CD4-positive, alpha-beta T cell (primary cell): ENCODE measurements at places on chromosomes 3 and 15. TPM values are rescaled to one million over a fixed set of nuclear protein-coding genes. Genes with fewer than 3 reads are reported as not detected.
A peak's percentile ranks its signal among the peaks of the same experiment; 100 is the strongest.

Gene IGSF11
- total RNA-seq = 0.53 TPM

Gene PDCD6IP
- 109 TPM for total RNA-seq

Gene CLDN18
- not detected for total RNA-seq

Gene TKT
- 91.5 TPM for total RNA-seq

Gene ECE2
- not detected for total RNA-seq

Gene LMAN1L
- total RNA-seq = 0.56 TPM

Gene MRPS25
- total RNA-seq = 59.9 TPM

Gene KLHL6
- total RNA-seq = 23.9 TPM

Gene PIGZ
- 0.61 TPM for total RNA-seq

Gene LMOD3
- not detected for total RNA-seq

DNA sequence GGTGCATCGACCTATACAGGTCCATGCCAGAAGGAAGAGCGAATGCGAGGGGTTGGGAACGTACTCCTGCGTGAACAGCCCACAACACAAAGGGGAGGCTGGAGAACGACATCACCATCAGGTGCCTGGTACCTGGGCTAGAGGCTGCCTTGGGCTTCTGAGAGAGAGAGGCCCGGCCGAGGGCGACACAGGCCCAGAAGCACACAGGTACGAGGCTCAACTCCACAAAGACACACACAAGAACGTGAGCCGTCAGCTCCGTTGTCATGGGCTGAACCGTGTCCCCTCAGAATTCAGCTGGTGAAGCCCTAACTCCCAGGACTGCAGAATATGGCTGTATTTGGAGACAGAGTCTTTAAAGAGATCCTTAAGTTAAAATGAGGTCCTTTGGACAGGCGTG is 134.3 kb downstream of the ATP10A start:
- no peak for DNase-seq

- DNase-seq = no peak
Measured at GRCh38 chr3:115332998-115333397, 185.9 kb upstream of the ZBTB20 start.

- DNase-seq = peak; percentile 14
Measured at GRCh38 chr3:177426878-177427495, 229.7 kb upstream of the TBL1XR1 start.

DNA sequence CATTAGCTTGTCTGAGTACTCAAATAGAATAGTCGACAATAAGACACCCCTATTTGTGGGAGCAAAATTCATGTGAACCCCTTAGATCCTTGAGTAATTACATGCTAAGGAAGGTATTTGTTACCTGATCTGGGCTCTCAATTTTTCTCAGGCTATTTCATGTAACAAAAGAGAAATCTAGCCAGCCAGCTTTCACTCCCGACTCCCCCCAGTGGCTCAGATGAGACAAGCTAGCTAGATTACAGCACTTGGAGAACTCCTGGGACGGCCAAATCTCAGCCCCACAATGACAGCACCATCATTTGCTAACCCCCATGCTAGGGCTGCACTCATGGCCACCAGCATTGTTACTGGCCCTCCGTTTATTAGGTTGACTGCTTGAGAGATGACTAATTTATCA is 41.3 kb downstream of the GLDN start:
- DNase-seq = no peak

DNA sequence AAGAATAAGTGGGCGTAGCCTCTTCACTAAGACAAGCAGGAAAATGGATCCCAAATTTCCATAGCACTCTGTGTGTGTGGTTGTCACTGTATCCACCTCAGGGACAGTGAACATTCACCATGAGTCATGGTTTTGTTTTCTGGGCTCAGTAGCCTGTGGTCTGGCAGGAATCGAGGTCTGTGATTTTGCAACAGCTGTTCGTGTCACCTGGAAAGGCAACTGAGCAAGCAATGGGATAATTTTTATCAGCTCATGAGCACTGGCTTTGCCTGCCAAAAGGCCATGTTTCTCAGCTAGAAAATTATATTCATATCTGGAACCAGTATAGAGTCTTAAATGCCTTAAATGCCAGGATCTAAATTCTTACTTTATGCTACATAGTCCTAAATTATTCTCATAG is 60.9 kb downstream of the STRIT1 start:
- DNase-seq = no peak

GRCh38 chr3:58722561-58722960 is 56.0 kb upstream of the FAM3D start:
- no peak for DNase-seq

DNA sequence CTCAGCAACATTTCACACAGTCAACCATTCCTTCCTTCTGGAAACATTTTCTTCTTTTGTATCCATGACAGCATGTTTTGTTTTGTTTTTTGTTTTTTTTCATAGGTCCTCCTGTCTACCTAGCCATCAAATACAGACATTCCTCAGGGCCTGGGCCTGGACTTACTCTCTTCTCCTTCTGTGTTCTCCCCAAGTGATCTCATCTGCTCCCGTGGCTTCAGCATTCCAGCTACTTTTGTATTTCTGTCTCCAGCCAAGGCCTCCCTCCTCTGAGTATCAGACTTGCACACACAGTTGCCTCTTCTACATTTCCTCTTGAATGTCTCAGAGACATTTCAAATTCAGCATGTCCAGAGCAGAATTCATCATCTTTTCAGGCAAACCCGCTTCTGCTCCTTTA is 82.4 kb downstream of the HCN4 start:
- no peak for DNase-seq

DNA sequence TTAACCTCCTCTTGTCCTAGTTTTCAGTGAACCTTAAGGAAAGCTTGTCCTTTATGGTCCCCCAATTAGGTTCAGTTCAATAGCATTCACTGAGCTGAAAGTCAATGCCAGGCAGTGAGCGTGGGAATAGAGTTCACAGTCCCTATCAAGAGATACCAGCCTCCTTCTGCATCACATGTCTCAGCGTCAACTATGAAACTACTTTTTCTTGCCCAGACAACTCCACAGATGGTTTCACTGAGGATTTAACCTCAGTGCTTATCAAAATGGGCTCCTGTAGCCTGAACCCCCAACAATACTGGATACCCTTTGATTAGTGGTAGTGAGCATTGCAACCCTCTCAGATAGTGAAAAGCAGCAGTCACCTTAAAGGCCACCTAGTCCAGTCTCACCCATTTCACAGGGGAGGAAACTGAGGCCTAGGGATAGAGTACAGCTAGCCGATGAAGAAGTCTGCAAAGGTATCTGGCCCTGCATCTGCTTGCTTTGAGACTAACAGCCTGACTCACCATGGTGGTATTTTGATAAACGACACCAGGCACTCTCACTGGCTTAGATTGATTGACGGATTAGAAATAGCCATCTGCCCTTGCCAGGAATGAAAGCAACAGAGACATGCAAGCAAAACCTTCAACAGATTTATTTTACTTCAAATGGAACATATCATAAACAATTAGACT is 1.6 kb upstream of the UBA3 start:
- no peak for DNase-seq

DNA sequence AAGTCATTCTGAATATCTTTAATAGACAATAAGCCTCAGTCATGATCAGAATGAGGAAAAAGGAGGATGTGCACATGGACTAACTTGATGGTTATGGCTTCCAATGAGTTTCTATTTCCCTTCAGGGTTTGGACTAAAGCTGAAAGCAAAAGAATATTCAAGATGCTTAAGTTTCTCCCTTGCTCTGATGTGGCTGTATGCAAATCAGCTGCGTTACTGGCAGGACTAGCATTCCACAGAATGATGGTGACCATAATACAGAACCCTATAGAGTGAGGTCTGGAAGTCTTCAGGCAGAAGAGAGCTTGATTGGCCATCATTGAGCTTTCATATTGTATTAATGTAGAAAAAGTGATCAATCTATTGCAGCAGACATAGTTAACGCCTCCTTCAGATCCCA is 466.0 kb downstream of the NLGN1 start:
- no peak for DNase-seq

GRCh38 chr3:118269537-118270125 is 765.0 kb downstream of the IGSF11 start:
- no peak for DNase-seq

DNA sequence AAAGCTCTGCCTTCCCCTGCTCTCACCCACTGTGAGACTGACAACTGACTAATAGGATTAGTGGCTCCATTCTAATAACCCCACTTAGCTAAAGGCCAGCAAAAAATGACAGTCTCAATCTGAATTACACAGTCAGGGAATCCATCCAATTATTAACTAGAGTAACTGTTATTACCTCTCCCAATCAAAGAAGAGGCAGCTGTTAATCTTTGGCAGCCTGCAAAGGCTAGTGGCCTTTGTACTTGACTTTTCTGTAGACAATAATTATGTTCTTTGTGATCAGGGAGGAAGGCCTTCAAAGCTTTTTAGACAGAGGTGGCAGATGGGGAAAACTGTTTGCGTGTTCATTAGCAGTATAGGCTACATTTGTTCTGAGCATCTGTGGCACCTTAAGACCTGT is 177.7 kb downstream of the ISL2 start:
- no peak for DNase-seq

DNA sequence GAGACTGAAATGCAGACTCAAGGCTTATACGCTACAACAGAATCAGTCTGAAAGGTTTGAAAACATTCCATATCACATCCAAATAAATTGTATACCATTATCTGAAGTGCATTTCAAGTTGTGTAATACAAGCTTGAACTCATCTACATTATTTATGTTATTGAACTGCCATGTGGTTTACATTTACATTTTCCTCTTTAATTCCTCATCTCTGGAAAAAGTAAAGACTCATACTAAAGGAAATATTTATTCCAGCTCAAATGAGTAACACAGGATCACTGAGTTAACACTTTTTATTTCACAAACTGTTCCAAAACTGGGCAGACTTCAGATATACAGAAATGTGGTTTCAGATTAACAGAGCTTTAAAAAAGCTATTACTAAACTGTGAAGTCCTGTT is 282.5 kb downstream of the ULK4 start:
- no peak for DNase-seq

DNA sequence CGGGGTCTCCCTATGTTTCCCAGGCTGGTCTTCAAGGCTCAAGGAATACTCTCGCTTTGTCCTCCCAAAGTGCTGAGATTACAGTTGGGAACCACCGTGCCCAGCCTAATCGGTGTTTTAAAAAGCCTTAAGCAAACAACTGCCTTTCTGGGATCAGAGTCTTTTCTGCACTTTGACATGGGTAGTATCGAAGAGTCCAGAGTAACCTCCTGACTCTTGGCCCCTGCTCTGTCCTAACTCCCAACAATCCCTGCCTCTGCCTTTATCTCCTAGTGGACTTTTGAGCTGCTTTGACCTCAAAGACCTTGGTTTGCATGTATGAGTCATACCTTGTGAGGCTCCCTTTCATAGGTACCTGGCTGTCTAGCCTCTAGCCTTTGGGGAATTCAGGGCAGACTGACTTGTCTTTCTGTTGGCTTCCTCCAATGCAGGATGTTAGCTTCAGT is 21.0 kb upstream of the HACD2 start:
- no peak for DNase-seq

DNA sequence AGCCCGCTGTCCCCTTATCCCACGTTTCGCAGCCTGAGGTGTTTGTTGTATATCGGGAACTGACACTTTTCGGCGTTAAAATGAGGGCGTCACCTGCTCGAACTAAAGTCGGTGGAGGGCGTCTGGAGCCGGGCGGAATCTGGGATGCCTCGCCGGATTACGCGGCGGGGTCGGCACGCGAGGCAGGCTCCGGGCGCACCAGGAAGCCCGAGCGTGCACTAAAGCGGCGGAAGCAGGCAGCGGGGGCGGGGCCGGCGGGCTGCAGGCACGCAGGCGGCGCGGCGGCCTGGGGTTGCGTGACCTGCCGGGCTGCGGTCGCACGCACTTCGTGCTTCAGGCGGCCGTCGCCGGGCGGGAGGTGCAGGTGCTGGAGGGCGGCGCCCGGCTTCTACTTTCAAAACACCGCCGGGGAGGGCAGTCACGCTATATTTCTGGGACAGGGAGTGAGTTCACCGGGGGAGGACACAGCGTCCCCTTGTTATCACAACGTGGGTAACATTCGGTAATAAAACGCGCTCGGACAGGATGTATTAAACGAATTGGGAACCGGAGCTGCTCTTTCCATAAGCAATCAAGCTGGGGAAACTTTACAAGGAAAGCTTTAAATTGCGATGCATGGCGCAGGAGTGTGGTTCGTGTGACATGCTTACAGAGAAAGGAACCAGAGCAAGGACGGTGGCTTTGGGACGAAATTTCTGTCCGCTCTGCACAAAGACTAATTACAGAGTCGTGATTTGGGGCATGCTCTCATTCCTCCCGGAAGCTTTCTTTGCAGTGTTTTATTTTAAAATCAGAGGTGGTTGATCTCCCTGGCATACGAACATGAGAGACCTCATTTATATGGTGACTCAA is 9.1 kb upstream of the LEKR1 start:
- peak; percentile 86 for DNase-seq

DNA sequence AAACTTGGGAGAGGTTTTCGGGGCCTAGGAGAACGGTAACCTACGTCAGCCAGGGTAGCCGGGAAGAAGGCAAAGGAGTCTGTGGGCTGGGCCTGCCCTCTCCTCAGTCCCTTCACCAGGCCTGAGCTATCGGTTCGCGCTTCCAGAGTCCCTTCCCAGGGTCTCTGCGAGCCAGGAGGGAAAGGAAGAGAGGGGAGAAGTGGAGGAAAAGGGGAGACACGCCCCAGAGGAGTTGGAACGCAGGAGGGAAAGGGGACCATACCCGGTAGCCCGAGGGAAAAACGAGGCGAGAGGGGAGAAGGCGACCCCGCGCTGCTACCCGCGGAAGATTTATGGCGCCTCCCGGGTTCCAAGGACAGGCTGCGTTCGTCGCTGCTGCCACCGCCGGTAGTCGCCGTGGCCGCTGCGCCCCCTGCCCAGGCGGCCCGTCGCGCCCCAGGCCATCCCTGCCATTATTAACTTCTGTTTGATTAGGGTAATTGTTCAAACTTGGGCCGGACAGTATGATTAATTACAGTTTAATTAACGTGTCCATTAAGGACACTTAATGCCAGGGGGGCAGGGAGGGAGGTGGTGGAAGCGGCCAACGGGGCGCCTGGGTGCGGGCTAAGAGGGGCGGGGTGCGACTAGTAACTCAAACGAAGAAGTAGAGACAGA is 3.4 kb upstream of the SKOR1 start:
- DNase-seq = no peak

DNA sequence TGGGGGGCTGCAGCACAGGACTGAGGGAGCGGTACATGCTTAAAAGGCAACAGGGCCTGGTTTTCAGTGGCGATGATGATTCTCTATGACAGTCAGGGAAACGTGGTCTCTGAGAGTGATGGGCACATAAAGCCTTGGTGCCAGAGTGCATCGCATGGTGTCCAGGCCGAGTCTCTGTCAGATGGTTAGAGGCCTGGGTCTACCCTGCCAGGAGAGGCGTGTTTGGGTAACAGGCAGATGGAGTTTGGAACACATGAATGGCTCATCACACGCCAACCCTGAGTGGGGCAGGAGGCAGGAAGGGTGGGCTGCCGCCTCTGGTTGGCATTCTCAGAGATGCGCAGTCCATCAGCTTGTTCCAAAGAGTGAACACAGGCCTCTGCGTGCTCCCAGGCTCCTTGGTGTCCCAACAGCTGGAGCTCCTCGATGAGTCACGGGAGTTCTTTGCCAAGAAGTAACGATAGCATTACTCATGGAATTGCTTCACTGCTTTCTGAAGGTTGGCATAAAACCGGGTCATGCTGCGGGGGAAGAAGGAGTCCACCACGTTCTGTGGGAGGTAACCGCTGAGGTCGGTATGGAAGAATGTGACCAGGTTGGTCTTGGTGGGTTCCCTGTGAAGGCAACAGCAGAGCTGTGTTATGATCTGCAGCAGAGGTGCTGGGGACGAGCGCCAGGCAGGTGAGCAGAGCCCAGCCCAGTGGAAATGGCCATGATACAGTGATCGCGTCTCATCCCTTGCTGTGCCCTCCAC is 11.0 kb downstream of the STARD5 start:
- no peak for DNase-seq
